ENCODE measurements at places on chromosomes 13 and 19.

DNA sequence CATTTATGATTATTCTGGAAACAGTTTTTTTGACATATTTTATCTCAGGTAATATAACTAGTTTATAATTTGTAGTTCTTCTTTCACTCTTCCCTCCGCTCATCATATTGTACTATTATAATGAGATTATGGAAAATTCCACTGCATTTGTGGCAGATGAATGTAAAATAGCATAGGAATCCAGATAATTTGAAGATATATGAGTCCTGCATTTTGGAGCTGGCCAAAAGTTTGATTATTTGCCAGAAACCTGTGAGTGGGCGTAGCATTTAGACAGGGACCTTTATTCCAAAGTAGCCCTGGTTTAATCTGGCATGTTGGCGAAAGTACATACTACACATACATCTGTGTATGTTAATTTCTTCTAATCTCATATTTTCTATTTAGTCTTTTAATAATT lies 65.2 kb downstream of the FNDC3A start:
- DNase-seq: no peak

- DNase-seq: no peak
Measured at GRCh38 chr13:30429235-30429634, 6.9 kb downstream of the UBE2L5 start.

GRCh38 chr13:81458170-81458569 lies 1117.2 kb upstream of the SPRY2 start:
- no peak for DNase-seq

GRCh38 chr19:51157265-51157664 lies 15.2 kb downstream of the SIGLEC7 start:
- DNase-seq: no peak

DNA sequence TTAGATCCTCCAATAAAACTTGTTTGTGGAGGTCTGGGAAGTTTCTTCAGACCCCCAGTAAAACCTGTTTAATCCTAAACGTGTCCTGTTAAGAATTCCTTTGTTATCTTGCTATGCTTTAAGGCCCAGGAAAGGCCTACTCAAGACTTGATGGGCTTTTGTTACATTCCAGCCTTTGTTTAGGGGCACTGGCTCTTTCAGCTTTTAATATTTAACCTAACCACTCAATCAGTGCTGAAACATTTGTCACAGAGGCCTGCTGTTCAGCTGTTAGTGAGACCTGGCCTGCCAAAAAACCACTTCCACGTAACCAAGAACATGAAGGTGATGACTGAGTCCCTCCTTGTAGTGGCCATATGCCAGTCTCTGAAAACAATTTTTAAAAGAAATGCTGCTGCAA lies 41.7 kb downstream of the PCDH17 start:
- DNase-seq: no peak

DNA sequence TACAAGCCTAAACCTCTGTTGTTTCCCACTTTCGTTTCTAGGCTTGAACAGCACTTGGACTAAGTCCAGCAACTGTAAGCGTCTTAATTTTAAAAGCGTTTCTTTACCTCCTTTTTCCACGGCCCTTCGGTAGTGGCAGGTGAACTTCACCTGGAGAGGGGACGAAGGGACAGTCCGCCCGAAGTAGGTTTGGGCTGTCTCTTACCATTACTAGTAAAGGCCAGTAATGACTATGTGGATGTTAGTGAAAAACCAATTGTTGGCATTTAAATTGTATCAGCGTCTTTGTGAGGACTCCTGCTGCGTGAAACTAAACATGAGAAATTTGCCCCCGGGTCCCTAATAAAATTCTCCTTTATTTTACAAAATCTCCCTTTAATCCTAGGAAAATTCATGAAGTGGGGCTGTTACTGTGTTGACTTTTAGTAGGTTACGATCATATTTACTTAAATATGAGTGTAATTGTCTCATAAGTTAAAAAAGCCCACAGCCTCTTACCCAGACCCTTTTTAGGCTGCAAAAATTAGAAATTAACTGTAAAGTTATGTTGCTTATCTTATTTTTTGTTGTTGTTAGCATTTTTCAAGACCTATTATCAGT lies 983 bp downstream of the ITM2B start:
- no peak for DNase-seq

Data from cerebellum (tissue), 4 donors.